NCI-H146 (cell line): ENCODE measurements at places on chromosomes 3 and 15.

GRCh38 chr15:71612869-71613268 lies 197.5 kb upstream of the NR2E3 start:
- peak; percentile 4 for DNase-seq

DNA sequence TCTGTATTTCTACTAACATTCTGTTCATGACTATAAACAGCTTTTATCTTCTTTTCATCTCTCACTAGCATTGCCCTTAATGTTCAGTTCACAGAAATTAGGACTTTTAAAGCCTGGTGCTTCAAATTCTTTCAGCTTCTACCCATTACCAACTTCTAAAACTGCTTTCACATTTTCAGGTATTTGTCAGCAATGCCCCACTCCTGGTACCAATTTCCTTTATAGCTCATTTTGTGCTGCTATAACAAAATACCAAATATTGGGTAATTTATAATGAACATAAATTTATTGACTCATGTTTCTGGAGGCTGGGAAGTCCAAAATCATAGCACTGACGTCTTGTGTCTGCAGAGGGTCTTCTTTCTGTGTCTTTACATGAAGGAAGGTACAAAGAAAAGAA lies 753.1 kb upstream of the CCDC54 start:
- DNase-seq: no peak

- DNase-seq: no peak
These were observed 73.2 kb upstream of the UBP1 start for GRCh38 chr3:33513262-33513863.

- DNase-seq: no peak
These were observed 181.4 kb upstream of the BCL6 start for GRCh38 chr3:187926620-187927019.

DNA sequence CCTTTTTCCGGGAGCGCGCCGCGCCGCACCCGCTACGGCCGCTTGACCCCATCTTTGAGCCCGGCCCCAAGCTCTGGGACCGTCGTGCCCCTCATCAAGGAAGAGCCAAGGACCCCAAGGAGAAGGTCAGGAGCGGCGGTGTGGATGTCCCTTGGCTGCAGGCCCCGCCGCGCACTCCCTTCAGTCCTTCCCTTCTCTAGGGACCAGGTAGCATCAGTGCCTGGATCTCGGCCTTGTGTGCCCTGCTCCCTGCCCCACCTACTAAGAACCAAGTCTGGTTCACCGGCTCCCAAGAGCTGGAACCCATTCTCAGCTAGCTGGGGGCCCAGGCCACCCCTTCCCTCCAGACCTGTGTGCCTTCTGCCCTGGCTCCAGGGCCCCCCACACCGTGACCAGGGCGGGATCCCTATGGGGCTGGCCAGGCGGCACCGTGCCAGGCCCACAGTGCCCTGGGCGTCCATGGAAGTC lies 69.3 kb upstream of the CGNL1 start:
- DNase-seq: peak; percentile 53

DNA sequence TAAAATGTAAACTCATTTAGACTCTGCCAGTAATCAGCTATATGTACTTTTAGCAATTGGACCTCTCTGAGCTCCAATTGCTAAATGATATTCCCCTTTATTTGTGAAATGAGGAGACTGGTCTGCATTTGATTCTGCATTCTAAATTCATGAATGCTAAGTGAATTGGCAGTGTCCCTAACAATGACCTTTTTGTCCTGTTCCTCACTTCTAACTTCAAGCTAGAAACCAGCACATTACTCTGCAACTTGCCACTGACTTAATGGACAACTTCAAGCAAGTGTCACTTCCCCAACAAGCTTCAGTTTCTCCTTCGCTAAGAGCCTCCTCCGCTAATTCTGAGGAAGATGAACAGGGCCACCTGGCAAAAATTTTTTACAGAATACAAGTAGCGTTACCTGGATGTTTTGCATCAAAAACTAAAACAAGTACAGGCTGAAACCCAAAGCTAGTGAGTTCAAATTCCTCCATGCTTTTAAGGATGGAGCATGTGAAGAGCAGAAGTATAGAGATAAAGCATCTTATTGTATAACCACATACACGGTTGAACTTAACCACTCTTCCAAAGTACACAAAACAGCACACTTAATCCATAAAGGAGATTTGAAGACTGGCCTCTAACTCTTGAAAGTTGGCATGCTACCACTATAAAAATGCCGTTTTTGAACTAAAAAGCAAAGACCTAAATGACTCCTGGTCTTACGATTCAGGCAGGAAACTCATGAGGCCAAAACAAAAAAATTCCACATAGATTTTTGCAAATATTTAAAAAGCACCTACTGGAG lies 207.6 kb downstream of the MAGI1 start:
- no peak for DNase-seq

DNA sequence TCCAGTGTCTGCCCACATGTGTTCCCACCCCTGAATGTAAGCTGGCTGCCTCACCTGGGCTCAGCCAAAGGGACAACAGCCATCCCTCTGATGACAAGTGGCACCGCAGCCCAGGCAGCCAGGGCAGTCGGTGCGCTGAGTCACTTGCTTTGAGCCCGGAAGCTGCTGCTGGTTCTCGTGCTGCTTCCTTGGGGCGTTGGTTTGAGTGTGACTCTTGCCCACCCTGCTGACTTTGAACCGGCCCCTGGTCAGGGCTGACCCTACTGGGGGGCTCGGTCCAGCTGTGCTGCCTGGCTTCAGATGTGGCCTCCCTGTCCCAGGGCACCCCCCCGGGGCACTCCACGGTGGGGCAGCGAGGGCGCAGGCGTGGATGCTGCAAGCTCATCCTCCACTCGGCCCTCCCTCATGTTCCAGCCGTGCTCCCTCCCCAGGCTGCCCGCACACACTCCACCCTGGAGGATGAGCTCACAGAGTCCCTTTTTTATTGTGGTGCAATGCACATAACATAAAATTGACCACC lies 62.1 kb downstream of the EFCAB12 start:
- DNase-seq: no peak

DNA sequence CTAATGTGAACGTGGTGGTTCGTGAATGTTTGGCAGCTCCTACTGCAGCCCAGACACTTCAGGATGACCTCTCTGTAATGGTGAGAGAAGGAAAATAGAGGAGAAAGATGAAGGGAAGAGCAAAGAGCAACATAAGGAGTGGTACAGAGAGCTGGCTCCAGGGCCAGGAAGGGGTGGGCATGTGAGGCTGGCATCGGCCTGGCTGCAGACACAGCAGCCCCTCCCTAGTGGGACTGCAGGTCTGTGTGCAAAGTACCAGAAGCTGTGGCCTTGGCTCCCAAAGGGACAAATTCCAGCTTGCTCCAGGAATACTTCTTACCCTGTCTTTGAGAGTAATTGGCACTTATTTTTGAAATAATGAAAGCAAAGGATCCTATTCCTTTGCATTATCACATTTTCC lies 10.0 kb downstream of the FSTL1 start:
- no peak for DNase-seq
